NCI-H1105 treated with DMSO at 0.1 percent for 48 hours (cell line): ENCODE measurements at places on chromosomes 3 and 15.
A peak's percentile ranks its signal among the peaks of the same experiment; 100 is the strongest.

DNA sequence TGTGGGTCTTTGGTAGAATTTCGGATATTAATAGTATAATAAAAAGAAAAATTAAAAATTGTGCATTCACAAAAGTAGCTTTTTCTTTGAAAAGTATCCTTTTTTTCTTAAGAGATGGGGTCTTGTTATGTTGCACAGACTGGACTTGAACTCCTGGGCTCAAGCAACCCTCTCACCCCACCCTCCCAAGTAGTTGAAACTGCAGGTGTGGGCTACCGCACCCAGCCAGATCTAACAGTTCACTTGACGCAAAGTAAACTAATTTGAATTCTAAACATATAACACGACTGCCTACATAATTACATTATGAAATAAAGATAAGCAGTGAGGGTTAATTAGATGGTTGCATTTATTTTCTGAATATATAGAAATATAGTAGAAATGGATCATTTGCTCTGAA is 10.7 kb downstream of the FAM98B start:
- DNase-seq: no peak

DNA sequence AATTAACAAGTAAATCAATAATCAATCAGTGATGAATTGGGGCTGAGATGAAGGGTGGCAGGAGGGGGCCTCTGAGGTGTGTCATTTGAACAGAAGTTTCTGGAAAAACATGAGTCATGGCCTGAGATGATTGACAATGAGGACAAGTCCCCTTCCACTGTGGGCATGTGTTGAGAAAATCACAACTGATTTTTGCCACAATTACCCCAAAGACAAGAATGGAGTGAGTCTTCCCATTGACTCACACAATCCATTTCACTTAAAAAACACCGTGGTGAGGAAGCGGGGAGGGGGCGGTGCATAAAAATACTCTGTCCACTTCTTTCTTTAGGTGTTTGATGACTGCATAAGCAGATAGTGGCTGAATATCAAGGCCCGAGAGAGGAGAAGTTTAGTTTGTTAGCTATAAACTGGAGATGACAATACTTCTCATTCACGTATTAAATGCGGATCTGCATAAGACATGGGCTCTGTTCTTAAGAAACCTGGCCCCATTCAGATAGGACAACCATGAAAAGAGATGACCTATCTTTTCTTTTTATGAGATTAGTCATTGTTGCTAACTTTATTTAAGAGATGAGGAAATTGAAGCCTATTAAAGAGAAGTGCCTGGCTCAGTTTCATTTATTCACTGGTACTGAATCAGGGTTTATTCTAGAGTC is 34.7 kb downstream of the SHC4 start:
- no peak for DNase-seq

DNA sequence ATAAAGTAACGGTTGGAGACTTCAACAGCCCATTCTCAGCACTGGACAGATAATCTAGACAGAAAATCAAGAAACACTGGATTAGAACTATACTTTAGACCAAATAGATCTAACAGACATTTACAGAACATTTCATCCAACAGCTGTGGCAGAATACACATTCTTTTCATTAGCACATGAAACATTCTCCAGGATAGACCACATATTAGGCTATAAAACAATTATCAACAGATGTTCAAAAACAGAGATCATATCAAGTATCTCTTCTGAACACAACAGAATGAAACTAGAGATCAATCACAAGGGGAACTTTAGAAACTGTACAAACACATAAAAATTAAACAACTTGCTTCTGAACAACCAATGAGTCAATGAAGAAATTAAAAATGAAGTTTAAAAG is 133.3 kb downstream of the ADAM10 start:
- DNase-seq: no peak

- DNase-seq: peak; percentile 53
Observed at GRCh38 chr3:178434206-178434805, 101.9 kb upstream of the KCNMB2 start.

- no peak for DNase-seq
Observed at GRCh38 chr15:43748376-43748775, 2.1 kb downstream of the PDIA3 start.

DNA sequence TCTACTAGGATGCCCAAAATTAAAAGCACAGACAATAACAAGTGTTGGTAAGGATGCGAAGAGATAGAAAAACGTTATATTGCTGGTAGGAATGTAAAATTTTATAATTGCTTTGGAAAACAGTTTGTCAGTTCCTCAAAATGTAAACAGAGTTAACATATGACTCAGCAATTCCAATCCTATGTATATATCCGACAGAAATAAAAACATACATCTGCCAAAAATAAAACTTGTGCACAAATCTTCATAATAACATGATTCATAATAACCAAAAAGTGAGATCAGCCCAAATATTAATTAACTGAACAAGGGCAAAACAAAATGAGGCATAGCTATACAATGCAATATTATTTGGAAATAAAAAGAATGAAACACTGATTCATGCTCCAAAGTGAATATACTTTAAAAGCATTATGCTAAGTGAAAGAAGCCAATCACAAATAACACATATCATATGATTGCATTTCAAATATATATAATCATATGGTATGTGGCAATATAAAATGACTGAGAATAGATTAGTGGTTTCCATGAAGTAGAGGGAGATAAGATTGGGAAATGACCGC is 609.3 kb downstream of the IGSF11 start:
- DNase-seq: no peak

GRCh38 chr3:38313263-38313662 is 31.2 kb downstream of the SLC22A14 start:
- no peak for DNase-seq

GRCh38 chr3:13644341-13645117 is 95.6 kb downstream of the FBLN2 start:
- no peak for DNase-seq

DNA sequence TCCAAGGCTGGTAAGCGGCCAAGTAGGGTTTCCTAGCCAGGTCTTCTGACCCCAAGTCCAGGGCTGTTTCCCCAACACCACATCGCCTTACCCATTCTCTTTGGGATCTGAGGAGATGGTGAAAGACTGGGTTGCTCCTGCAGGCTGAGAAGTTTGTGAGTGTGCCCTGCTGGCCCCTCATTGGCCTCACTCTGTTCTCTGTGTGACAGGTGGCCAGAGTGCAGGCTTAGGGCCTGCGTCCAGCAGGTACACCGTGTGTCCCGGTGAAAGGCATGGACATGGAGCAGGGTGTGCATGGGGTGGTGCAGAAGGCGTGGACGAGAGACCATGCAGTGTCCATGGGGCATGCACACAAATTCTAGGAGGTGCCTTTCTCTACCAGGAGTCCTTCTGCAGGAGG is 91.3 kb downstream of the DGKG start:
- DNase-seq: no peak

GRCh38 chr15:61892140-61892539 is 168.1 kb downstream of the VPS13C start:
- no peak for DNase-seq
